ENCODE measurements at places on chromosomes 13 and 19. TPM values are rescaled to one million over a fixed set of nuclear protein-coding genes. Genes with fewer than 3 reads are reported as not detected.

Gene TMEM59L
- 7.2 TPM for total RNA-seq

Gene SAFB
- 51.1 TPM for total RNA-seq

Gene GDF15
- 31.3 TPM for total RNA-seq

Gene ZNF616
- 0.55 TPM for total RNA-seq

Gene C19orf25
- total RNA-seq: 16.3 TPM

All from A549 treated with Mapracorat at 1 μM for 4 hours (cell line).